ENCODE measurements at places on chromosomes 4 and X.

- peak; percentile 1 for DNase-seq
These were observed 94.7 kb upstream of the DIPK2B start for GRCh38 chrX:45295259-45295986.

- DNase-seq: no peak
These were observed 18.2 kb downstream of the ELF4 start for GRCh38 chrX:130091980-130092522.

- peak; percentile 47 for DNase-seq
These were observed 91.9 kb upstream of the MAPK10 start for GRCh38 chr4:86451560-86452330.

DNA sequence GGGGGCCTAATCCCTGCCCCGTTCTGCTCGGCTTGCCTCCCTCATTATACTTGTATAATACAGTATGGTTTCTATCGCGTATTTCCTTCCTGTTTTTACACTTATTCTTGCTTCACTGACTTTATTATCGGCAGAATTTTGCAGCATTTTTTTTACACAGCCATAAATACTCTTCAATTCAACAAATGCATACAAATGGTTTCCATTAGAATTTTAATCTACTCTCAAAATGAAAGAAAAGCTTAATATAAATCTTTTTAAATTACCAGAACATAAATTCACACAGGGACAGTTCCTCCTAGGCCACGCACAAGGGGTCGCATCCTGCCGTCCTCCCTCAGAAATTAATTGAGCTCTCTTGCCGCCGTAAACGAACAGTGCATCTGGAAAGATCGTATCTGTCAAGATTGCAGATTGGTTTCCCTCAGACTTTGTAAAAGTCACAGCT is 42.9 kb downstream of the DCTD start:
- no peak for DNase-seq

DNA sequence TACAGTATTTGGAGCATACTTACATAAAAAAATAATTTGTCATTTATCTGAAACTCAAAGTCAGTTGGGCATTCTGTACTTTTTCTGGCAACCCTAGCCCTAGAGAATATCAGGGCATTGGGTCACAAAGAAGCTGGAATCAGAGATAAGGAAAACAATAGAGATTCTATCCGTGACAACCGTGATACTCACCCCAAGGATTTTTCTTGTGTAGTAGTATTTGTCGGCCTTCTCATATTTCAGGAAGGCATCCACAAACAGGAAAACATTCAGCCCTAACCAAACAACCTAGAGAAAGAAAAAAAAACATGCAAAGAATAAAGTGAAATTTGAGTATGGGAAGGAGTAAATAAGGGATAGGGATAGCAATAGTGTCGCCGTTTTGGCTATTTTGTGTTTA is 3.6 kb downstream of the NOX1 start:
- DNase-seq: no peak

- no peak for DNase-seq
These were observed 36.8 kb upstream of the VBP1 start for GRCh38 chrX:155179346-155179997.

DNA sequence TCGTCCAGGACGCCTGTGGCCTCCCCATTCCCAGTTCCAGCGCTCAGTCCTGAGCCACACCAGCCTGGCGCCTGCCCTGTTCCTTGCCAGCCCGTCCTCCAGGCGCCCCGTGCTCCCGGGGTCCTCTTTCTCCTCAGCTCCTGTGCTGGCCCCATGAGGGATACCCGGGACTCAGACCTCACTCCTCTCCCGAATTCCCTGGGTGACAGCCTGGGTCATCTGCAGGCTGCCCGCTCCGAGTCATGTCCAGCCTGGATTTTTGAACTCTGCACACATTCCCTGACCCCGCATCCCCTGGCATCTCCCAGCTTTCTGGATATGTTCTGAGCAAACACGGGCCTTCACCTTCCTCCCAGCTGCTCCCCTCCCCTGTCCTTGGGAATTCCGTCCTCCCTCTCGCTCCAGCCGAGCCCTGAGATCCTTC is 14.9 kb upstream of the ADD1 start:
- DNase-seq: no peak

- no peak for DNase-seq
These were observed 74.4 kb downstream of the RTL5 start for GRCh38 chrX:72057331-72057730.

GRCh38 chr4:105556206-105556605 is 3.8 kb downstream of the ARHGEF38 start:
- DNase-seq: no peak

DNA sequence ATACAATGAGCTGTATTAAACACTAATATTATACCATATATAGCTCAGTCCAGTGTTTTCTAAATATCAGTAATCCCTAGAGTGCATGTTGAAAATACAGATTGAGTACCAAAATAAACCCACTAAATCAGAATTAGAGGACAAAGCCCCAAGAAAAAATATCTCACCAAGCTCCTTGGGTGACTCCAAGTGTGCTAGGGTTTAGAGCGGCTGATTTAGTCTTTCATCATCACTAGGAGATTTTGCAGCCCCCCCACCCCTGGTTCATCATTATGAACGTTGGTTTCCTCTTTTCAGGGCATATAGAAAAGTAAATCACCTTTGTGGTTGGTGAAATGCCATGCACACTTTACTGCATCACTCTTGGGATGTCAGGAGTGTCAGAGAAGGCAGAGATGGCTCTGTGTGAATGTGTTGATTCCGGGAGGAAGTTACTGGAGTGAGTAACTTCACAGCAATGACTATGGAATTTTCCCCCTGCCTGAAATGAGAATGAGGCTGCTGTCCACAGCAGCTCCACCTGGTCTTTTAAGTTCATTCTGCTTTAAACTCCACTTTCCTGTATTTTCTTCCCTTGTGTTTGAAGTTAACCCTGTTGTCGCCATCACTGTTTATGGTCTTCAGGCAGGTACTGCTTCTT is 25.2 kb upstream of the ANAPC4 start:
- no peak for DNase-seq

- DNase-seq: no peak
These were observed 37.0 kb upstream of the CT83 start for GRCh38 chrX:116499780-116500179.

- DNase-seq: no peak
These were observed 41.4 kb downstream of the SPRY1 start for GRCh38 chr4:123438031-123438430.

GRCh38 chrX:102067966-102068723 is 57.3 kb upstream of the TCEAL2 start:
- DNase-seq: peak; percentile 47

- DNase-seq: peak; percentile 55
These were observed 523.1 kb downstream of the MID1IP1 start for GRCh38 chrX:39324233-39324930.

DNA sequence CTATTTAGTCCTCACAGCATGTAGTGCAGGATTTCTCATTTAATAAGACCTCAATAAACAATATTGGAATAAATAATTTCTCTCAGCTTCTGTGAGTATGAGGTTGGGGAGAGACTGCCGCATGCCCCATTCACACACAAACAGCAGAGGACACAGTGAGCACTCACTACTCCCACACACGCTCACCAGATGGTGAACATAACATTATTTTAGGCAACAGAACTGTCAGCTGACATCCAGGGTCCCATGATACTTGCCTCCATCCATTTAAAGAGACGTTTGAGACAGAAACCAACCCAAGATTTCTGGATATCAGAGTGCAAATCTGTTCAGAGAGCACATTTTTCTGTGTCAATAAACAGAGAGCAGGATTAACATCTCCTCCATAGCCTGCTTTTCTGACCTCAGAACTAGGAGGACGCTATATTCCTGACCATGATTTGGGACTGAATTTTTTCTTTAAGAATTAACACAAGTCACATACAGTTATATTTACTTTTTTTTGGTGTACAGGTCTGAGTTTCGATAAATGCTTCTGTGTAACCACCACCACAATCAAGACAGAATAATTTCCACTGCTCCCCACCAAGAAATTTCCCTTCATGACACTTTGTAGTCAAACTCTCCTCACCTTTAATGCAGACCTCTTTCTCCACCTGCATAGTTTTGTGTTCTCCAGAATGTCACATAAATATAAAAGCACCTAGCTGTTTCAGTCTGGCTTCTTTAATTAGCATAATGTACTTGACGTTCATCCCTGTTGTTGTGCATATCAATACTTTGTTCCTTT is 16.7 kb downstream of the GPRIN3 start:
- peak; percentile 62 for DNase-seq

GRCh38 chr4:179738822-179739221 is 2296.6 kb upstream of the AGA start:
- no peak for DNase-seq

GRCh38 chr4:13203101-13203500 is 281.0 kb downstream of the RAB28 start:
- DNase-seq: no peak

DNA sequence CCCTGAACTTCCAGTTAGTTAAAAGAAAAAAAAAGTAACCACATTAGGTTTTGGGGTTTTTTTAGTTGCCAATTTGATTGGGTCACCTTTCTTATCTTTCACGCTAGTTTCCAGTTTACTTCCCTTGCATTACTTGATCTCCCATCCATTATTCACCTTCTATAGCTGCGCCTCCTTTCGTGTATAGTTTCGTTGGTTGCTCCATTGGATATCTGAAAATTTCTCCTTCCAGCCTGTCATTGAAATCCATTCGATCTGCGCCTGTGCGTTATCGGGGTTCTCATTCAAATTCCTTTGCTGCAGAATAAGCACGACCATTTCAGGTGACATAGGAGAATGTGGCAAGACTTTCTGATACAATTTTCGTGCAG is 764 bp downstream of the TRAPPC11 start:
- no peak for DNase-seq

DNA sequence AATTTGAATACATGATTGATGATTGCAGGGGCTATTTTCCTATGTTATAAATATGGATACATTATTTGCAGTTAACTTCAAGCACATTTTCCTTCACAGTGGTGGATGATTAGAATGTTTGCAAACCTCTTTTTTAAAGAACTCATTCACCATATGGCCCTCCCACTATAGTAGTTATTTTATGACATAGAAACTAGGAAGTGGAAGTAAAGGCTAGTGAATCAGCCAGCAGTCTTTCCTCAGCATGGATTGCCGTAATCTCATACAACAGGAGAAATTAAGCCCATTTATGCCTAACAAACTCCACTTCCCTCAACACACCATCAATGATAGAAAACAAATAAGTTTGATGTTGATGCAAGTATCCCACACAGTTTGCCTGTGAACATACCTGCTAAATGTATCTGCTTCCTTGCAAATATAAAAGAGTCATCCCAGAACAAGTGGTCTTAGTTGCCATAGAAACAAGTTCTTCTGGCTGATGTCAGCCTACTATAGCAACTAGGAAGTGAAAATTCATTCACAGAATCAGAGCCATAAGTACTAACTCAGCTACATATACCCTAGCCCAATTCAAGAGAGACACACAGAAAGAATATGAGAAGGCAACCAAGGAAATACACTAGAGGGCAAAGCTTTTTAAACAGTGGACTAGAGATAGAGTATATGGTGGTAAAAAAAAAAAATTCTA is 100.9 kb upstream of the RADX start:
- no peak for DNase-seq

DNA sequence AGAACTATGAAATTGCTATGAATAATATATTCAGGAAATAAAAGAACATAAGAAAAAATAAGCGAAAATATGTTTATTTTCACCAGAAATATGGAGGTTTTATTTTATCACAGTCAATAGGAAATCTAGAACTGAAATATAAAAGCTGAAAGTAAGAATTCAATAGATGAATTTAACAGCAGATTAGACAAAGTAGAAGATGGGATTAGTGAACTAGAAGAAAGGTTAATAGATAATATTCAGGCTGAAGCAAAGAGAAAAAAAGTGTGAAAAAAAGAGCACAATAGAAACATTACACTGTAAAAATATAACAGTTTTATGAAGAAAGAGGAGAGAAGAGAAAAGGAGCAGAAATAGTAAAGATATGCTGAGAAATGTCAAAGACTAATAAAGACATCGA is 1152.1 kb downstream of the FAT4 start:
- DNase-seq: no peak

GRCh38 chr4:79875344-79875899 is 197.6 kb downstream of the ANTXR2 start:
- DNase-seq: no peak

DNA sequence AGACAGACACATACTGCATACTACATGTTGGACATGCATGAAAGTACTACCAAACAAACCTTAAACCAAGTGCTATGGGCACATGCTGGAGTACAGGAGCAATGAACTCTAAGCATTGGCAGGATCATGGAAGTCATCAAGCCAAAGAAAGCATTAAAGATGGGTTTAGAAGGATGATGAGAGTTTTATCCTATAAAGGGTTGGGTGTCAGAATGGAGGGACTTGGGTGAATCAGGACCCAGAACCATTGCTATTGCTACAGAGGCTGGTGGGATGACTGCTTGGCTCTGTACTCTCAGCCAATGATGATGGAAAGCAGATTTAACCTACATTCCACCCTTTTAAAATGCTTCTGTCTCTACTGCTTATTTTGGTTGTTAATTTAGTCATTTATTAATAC is 233.9 kb upstream of the EDA2R start:
- peak; percentile 3 for DNase-seq

GRCh38 chr4:81673961-81674360 is 202.3 kb upstream of the RASGEF1B start:
- no peak for DNase-seq

- DNase-seq: no peak
These were observed 27.4 kb downstream of the PCGF3 start for GRCh38 chr4:732911-733630.

DNA sequence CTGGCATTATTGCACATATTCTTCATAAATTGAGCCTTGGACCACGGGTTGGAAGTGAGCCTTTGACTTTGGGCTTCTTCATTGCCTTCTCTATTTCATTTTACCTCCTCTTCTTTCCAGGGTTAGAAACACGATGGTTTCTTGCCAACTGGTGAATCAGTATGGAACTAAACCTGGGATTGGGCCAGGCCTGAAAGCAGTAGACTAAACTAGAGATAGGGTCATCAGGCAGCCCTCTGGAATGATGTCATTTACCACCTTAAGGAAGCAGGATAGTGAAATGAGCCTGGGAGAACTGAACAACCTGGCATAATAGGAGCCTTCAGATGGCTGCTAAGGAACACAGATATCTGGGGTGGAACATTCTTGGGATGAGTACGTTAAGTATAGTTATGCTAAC is 67.5 kb upstream of the ATP8A1 start:
- DNase-seq: no peak

- no peak for DNase-seq
These were observed 130.5 kb upstream of the TTC29 start for GRCh38 chr4:147076179-147076578.

- no peak for DNase-seq
These were observed 377.9 kb upstream of the EMCN start for GRCh38 chr4:100895556-100896197.
